ENCODE measurements at places on chromosomes 7 and 10.

DNA sequence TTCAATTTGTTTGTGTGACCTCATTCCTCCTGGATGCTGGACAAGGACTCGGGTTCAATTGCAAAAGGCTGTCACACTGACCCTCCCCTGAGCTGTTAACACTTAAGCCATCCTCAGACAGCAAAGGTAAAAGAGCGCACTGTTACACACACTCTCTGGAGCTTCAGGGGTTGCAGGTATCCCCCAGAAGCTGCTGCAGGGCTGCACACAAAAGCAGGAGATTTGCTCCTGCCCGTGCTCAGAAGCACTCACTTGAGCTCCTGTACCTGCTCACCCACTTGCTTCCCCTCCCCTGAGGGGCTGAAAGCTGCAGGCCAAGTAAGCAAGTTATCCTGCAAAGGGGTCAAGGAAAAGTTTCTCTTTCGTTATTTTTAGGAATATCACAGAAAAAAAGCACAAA is 886.2 kb upstream of the ZWINT start:
- no peak for DNase-seq

GRCh38 chr7:79988653-79989052 is 146.0 kb upstream of the GNAI1 start:
- DNase-seq, result no peak

- DNase-seq, result no peak
Measured at GRCh38 chr10:132185601-132186487, 904 bp upstream of the DPYSL4 start.

DNA sequence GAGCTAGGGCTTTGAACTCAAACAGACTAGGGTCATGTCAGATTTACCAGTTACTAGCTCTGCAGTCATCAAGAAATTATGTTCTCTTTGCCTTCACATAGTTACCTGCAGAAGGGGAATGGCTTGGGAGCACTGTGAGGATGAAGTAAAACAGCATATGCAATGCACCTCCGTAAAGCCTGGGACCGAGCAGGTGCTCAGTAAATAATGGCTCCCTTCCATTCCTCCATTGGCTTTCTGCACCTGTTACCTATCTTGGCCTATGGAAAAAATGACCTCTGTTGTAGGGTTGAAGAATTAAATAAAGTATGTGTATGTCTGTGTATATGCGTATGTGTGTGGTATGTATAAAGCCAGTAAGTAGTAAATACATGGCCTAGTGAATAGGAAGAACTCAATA is 78.8 kb downstream of the PDE1C start:
- DNase-seq, result no peak

GRCh38 chr10:126058507-126058906 is 162.1 kb downstream of the FANK1 start:
- no peak for DNase-seq

- DNase-seq, result no peak
Measured at GRCh38 chr10:50577681-50578350, 45.9 kb downstream of the SGMS1 start.

DNA sequence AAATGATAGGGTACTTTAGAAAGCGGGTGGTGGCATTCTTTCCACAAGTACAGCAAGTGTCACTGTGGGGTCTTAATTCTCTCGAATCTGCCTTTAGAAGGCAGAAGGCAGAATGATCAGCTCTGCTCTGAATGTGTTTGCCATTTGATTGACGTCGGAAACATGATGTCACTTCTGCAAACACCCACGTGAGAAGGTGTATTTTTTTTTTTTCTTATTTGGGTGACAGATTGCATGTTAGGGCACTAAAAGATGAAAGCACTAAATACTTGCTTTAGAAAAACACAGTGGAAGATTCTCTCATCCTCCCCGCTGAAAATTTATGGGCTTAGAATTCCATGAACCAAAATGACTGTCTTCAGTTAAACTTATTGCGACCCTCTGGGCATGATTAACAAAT is 150.2 kb downstream of the TCF7L2 start:
- DNase-seq, result no peak

GRCh38 chr7:140260352-140261104 is 83.7 kb upstream of the KDM7A start:
- no peak for DNase-seq

DNA sequence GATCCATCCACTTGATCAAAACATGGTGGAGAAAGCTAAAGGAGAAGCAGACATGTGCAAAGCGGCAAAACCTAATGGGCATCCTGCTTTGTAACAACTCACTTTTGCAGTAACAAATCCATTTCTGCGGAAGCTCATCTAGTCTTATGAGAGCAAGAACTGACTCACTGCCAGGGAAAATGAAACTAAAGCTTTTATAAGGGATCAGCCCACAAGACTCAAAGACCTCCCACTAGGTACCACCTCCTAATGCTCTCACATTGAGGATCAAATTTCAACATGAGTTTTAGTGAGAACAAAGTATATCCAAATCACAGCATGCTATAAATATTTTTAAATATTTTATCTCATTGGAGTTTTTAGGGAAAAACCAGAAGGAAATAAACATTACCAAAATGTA is 120.1 kb upstream of the GNAI1 start:
- DNase-seq, result no peak

GRCh38 chr7:130838738-130839137 is 104.7 kb upstream of the KLF14 start:
- DNase-seq, result no peak

DNA sequence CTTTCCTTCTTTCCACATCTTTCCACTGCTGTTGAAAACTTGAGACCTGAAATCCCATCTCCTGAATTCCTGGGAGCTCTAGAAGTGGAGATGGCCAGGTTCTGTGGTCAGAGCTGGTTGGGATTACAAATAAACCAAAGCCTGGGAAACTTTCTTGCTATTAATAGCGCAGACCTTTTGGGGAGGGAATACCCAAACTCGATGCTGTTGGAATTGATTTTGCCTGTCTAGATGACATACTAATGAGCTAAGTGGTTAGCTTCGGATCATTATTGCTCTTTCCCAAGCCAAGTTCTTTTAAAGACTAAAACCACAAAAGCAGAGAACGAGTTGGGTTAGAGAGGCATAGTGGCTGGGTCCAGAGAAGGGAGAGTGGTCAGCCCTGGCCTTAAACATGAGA is 76.6 kb downstream of the TCF7L2 start:
- DNase-seq, result no peak

DNA sequence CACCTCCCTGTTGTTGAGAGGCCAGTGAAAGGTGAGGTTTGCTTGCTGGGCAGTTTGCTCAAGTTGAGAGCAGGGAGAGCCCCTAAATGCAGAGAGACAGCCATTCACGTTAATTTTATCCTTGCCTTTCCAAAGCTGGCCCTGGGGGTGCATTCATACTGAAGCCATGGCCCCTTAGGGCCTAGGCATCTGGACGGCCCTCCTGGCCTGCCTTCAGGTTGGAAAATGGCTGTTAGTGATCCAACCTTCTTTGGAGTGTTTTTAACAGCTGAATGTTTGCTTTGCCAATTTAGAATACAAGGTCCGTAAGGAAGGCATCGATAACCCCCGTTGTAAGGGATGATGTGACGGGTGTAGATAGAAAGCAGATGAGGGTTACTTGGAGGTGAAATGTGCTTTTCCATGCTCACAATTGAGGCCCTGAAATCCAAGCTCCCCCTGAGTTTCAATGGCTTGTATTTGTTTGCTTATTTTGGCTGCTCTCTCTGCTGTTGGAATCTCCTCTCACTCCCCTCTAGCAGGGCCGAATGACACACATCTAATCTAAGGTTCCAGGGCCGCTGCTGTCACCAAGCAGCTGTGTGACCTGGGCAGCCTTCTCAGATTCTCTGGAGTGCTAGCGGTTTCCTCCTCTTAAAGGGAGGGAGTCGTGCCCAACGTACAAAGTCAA is 171.6 kb upstream of the MKI67 start:
- DNase-seq, result no peak

- DNase-seq, result no peak
Measured at GRCh38 chr10:71920540-71921323, 43.5 kb upstream of the CHST3 start.

GRCh38 chr7:30080818-30081217 is 52.6 kb downstream of the PLEKHA8 start:
- DNase-seq, result no peak

GRCh38 chr10:110190170-110190569 is 17.2 kb upstream of the MXI1 start:
- no peak for DNase-seq

DNA sequence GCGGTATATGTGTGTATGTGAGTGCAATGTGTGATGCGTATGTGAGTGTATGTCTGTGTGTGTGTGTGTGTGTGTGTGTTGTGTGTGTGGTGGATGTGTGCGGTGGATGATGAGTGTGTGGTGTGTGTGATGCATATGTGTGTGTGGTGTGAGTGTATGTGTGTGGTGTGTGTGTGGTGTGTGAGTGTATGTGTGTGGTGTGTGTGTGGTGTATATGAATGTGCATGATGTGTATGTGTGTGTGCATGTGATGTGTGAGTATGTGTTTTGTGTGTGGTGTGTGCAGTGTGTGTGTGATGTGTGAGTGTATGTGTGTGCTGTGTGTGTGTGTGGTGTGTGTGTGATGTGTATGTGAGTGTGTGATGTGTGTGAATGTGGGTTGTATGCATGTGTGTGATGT is 222.0 kb downstream of the SKAP2 start:
- no peak for DNase-seq

- DNase-seq, result no peak
Measured at GRCh38 chr7:75572396-75572795, 80.3 kb downstream of the SPDYE5 start.

- DNase-seq, result no peak
Measured at GRCh38 chr10:24642921-24643678, 80.6 kb downstream of the ARHGAP21 start.

GRCh38 chr7:39168403-39169098 is 190.8 kb downstream of the POU6F2 start:
- DNase-seq, result no peak

GRCh38 chr10:133475425-133475734 is 21.6 kb downstream of the SCART1 start:
- no peak for DNase-seq

- no peak for DNase-seq
Measured at GRCh38 chr7:23135755-23136154, 30.2 kb downstream of the KLHL7 start.

DNA sequence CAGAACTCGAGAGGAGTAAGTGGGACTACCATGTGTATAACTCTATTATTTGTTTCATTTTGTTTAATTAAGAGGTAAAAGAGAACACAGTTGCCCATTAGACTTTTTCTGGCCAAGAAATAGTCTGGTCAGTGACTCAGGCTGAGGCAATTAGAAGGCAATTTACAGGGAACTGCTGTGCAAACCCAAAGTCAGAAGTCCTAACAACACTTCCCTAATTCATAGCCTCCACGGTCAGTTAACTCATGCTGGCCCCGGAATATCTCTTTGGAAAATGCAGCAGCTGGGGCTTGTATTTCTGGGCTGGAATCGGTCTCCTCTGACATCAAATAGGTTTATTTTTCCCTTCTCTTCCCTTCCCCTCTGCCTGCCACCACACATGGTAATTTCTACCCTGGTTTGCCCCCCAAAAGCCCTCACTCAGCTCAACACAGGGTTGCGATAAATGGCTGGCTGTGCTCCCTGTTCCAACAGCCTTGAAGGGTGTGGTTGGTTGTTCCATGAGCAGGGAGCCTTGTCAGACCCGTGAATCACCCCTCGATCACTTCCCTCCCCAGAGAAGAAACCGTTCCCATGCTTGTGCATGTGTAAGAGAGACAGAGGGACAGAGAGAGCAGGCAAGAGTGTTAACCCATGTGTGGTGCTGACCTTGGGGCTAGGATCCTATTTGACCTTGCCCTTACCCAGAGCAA is 5.3 kb downstream of the SH3PXD2A start:
- no peak for DNase-seq

GRCh38 chr10:71059054-71059818 is 153.1 kb upstream of the UNC5B start:
- no peak for DNase-seq

DNA sequence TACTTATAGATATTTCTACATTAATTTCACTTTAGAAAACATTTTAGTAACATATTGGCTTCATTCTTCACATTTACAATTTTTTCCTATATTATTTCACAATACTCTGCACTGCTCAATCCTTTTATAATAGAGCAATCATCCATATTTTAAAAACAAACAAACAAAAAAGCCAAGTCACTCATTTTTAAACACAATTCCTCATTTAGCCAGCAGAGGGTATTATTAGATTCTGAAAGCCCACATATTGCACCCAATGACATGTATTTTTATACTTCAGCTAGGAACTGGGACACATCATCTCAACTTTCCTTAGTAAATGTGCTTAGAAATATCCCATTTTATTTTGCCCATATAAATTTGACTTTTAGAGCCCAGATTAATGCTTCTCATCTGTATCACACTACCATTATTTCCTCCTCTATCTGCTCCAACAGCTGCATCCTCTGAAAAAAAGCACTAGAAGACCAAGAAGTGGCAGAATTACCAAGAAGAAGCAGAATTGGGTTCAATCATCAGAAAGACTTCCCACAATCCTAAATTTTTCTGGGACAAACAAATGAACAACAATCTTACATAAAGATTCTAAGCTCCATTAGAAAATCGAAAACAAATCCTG is 29.5 kb downstream of the CTNNA3 start:
- no peak for DNase-seq

DNA sequence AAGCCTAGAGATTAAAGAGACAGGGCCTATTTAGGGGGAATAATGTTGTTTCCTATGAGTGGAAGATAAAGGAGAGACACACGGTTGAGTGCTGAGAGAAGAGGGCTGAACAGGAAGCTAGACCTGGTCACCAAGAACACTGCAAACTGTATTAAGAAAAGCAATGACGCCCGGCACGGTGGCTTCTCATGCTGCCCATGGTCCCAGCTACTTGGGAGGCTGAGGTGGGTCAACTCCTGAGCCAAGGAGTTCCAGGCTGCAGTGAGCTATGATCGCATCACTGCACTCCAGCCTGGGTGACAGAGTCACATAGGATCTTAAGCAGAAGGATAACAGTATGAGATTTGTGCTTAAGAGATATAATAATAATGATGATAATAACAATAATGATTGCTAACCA is 19.7 kb upstream of the OTUD1 start:
- no peak for DNase-seq

- DNase-seq, result no peak
Measured at GRCh38 chr10:22333167-22333974, 11.9 kb upstream of the SPAG6 start.

DNA sequence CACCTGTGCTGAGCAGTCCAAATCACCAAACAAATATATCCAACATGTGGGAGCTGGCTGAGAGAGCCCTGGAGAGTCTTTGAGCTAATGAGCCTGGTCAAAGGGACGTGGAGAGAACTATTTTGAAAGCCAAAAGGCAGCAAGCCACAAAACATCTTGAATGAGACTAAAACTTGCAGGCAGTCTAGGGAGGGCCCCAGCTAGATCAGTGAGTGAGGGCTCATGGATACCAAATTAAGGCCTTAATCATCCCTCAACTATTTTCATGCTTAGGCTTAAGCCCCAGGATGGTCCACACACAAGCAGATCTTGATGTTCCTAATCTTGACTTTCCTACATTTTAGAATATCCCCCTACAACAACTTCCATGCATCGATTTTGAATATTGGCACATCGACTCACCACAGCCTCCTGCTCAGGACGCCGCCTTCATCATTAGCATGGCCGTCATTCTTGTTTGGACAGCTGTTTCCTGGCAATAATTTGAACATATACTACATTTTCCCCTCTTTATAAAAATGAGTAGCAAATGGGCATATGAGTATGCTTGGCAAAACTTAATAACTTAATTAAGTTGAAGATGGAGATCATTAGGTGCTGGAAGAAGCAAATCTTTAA is 86.9 kb upstream of the ADAM12 start:
- DNase-seq, result no peak

GRCh38 chr7:108135446-108136190 is 5.5 kb upstream of the LAMB4 start:
- no peak for DNase-seq

GRCh38 chr10:85665078-85665477 is 701.5 kb downstream of the GRID1 start:
- DNase-seq, result no peak

Measured in stimulated activated CD8-positive, alpha-beta memory T cell treated with anti-CD3 and anti-CD28 coated beads, Interleukin-15, amount 100 ng/mL, for 24 hours (primary cell).